ENCODE measurements at places on chromosomes 3 and 15.

DNA sequence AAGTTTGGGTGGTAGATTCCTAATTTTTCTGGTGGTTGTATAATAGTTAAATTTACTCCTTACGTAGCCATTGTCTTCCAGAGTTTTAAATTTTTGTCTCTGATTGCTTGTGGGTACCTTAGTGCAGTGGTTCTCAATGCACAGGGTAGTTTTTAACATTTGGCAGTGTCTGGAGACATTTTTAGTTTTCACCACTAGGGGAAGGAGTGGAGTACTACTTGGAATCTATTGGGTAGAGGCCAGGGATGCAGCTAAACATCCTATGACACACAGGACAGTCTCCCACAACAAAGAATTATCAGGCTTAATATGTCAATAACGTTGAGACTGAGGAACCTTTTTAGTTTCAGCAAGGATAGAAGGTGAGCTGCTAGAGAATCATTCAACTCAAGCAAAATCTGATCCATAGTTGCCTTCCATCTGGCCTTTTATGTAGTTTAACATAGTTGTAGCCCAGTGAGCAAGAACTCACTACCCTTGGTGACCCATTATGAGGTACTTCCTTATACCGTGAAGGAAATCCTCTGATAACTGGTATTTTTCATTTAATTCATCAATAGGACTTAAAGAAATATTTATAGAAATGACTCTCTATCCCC is 8.6 kb upstream of the STX19 start:
- peak; percentile 36 for DNase-seq

- no peak for DNase-seq
These were observed 40.3 kb downstream of the COPS2 start for GRCh38 chr15:49115062-49115461.

DNA sequence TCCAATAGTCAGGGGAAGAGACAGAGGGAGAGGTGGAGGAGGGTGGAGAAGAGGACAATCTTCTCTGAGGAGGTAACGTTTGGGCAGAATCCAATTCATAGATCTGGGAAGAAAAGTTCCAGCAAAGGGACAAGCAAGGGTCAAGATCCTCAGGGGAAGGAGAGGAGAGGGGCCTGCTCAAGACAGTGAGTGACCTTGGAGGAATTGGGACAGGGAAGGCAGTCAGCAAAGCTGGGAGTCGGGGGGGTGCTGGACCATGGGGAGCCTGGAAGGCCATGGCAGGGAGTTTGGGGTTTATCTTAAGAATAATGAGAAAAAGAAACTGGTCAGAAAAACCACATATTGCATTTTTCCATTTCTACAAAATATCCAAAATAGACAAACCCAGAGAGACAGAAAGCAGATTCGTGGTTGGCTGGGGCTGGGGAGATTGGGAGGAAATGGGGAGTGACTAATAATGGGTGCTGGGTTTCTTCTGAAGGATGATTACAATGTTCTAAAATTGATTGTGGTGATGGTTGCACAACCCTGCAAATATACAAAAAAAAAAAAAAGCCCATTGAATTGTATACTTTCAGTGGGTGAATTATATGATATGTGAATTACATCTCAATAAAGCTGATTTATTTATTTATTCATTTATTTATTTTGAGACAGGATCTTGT is 19.6 kb upstream of the SRP14 start:
- no peak for DNase-seq

DNA sequence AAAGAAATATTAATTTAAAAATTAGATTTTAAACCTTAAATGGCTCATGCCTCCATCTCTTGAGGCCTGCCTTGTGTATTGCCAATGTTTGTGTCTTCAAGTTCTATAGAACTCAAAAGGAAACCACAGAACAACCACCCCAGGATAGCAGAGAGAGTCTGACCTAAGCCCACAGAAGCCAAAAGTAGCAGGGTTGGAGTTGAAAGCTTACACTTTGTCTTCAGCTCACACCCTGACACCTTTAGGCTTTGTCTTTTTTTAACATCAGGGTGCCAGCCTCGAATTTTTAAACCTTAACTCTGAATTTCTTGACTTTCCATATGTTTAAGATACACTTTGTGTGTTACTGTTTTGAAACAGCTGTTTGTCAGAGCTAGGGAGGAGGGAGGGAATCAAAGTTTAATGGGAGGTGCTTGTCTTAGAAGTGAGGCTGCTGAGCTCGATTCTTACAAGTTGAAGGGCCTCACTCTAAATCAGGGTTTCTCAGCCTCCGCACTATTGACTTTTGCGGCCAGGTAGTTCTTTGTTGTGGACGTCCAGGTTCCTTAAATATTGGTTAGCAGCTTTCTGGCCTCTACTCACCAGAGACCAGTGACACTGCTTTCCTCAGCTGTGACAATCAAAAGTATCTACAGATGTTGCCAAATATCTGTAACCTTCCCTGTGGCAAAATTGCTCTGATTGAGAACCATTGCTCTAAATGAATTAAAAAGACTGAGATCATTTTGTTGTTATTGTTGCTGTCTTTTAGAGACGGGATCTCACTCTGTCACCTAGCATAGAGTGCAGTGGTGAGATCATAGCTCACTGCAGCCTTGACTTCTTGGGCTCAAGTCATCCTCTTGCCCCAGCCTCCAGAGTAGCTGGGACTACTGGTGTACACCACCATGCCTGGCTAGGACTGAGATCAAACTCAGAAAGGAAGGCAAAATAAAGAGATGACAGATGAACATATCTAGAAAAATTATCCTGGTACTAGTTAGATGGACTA is 139.2 kb upstream of the EOMES start:
- DNase-seq: no peak

DNA sequence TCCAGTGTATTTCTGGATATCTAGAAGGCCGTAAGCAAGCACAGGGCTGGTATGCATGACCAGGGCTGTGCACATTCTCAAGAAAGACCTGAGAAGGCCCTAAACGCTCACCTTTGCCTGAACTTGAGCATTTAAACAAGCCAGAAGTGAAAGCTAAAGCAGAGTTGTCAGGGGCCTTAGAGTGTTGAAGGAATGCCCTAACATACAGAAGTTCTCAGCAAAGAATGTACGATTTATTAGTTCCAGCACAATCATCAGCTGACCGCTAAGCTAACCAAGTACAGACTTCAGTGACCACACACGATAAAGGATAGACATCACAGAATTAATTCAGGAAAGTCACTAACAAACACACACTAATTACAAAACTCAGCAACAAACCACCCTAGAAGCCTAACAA is 8.7 kb downstream of the HLTF start:
- DNase-seq: no peak

GRCh38 chr3:182375916-182376315 is 417.4 kb upstream of the ATP11B start:
- no peak for DNase-seq

DNA sequence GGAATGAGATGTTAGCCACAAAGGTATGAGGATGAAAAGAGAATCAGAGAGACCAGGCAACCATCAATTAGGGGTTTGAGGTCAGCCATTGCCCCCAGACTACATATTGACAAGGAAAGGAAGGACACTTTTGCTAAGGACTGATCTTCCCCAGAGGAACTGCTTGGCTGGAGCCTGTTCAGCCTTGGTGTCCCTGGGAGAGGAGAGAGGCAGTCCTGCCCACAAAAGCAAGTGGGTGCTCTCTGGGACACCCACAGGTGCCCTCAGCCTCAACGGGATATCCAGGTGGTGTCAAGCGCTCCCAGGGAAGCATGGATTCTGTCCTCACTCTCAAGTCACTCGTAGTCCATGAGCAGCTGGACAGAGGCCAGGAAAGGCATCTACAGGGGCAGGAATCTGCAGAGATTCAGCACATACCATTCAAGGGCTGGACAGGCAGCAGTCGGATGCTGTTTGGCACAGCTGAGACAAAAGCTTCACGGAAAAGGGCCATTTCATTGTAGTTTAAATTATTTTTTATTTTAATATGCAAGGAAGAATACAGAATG is 166.2 kb downstream of the UACA start:
- DNase-seq: peak; percentile 86

DNA sequence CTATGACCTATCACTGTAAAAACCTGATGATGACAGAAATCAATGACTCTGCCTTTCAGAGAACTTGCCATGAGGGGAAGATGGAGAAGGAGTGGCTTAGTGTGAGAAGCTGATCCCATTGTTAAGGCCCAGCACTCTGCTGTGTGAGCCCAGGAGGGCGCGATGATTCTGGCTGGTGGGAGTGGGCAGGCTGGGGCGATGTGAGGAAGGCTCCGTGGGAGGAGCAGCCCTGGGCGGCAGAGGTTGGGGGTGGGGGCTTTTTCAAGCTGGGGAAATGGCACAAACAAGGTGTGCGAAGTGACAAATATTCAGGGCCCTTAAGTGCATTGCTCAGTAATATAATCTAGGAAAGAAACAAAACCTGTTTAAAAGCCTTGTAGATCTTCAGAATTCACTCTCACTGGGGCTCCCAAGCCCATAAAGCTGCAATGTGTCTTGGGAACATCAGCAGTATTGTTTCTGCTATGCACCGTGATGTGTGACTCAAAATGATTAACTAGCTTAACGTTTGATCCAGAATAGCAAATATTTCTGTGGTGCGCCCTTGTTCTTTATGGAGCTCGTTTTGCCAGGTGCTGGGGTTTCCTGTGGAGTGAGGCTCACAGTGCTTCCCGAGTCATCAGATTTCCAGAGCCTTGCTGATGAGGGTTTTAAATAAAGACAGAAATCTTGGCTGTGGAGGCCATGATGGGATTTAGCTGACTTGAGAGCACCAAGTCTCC is 141.0 kb downstream of the CHDH start:
- DNase-seq: no peak

- no peak for DNase-seq
These were observed 16.2 kb downstream of the PLCL2 start for GRCh38 chr3:16900779-16901440.

DNA sequence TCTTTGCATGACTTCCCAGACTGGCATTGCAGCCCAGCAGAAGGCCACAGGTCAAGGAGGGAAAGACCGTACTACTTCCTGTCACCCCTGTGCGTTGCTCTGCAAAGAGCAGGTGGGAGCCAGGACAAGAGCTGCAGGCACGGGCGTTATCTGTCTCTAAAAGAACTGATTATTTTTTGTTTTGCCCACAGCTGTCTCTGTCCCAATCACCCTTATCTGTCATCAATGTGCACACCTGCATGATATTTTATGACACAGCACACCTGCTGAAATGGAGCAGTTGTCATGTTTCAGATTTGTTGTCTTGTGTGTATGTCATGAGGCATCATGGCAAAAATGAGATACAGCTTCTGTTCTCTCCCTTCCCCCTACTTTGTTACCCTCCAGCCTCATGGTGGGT is 58.8 kb downstream of the SLCO3A1 start:
- no peak for DNase-seq

DNA sequence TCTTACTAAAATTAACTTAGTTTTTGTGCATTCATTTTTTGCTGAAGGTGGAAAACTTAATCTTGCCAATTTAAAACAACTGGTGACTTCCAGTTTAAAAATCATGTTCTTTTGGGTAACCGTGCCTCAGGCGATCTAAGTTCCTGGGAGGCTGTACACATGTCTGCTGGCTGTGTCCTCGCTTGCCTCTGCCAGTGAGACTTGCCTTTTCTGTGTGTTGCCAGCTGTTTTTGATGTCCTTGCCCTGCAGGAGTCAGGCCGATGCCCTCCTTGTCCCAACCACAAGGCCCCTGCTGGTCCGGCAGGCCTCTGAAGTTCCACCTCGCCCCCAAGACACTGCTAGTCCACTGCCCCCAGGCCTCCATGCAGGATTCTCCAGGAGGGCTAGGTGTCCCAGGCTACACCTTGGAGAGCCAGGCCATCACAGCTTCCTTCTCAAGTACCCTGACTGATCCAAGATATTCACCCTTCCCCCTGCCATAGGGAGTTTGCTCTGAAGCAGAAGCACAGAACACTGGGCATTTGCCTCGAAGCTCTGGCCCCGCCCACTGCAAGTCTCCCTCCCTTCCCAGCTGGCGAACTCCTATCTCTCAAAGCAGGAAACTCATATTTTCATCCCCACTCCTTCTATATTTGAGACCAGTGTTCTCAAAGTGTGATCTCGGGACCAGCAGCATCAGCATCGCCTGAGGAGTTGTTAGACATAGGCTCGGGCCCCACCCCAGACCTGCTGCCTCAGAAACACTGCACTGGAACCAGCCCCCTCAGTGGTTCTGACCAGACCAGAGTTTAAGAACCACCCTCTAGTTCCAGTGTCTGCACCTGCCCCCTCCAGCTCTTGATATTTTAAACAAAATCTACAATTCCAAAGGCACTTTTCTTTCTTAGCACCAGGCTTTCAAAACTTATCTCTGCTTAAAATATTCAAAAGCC is 185.8 kb upstream of the UBE2E1 start:
- no peak for DNase-seq

- DNase-seq: no peak
These were observed 11.9 kb downstream of the TLNRD1 start for GRCh38 chr15:81012588-81012987.

- no peak for DNase-seq
These were observed 17.4 kb upstream of the COL8A1 start for GRCh38 chr3:99620976-99621375.

DNA sequence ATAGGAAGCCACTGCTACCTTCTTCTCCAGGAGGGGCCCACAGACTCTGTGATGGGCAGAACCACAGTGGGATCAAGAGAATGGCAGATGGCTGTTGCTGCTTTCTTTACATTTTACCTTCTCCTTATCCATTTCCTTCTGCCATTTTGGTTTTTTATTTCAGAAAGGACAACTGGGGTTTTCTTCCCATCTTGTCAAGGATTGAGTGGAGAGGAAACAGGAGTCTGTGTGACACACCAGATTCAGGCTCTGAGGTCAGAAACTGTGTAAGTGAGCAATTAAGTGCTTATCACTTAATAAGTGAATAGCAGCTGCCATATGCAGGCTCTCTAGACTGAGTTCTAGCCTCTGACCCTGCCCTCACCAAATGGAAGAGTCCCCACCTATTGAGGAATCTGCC is 47.3 kb downstream of the ITGB5 start:
- DNase-seq: no peak

GRCh38 chr3:51391566-51392354 is 675 bp downstream of the RBM15B start:
- DNase-seq: peak; percentile 34

- DNase-seq: no peak
These were observed 3.0 kb downstream of the MEF2A start for GRCh38 chr15:99568625-99569352.

DNA sequence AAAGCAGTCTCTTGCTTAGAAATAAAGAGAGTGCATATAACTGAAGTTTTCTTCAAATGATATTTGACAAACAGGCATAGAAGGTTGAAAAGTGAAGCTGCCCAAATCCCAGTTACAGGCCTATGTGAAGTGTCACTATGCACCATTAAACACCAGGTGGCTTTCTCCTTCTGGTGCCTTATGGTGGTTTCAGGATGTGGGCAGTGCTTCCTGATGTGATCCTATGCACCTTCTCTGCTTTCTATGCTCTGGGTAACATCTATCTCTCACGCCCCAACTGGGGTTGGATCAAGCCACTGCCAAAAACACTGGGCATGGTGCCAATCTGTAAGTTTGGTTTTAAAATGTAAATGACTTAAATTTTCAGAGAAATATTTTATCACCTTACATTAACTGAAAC is 744.7 kb downstream of the TUSC7 start:
- no peak for DNase-seq

GRCh38 chr3:71926262-71926600 is 141.3 kb upstream of the PROK2 start:
- peak; percentile 53 for DNase-seq

GRCh38 chr15:90062023-90062442 is 40.2 kb downstream of the IDH2 start:
- DNase-seq: peak; percentile 16

- no peak for DNase-seq
These were observed 71.6 kb downstream of the CRYGS start for GRCh38 chr3:186472456-186473008.

GRCh38 chr3:63481627-63482026 is 170.8 kb upstream of the SNTN start:
- DNase-seq: no peak
